ENCODE measurements at places on chromosomes 4 and X.
A peak's percentile ranks its signal among the peaks of the same experiment; 100 is the strongest.

GRCh38 chr4:153905231-153905630 lies 116.3 kb upstream of the SFRP2 start:
- no peak for DNase-seq

DNA sequence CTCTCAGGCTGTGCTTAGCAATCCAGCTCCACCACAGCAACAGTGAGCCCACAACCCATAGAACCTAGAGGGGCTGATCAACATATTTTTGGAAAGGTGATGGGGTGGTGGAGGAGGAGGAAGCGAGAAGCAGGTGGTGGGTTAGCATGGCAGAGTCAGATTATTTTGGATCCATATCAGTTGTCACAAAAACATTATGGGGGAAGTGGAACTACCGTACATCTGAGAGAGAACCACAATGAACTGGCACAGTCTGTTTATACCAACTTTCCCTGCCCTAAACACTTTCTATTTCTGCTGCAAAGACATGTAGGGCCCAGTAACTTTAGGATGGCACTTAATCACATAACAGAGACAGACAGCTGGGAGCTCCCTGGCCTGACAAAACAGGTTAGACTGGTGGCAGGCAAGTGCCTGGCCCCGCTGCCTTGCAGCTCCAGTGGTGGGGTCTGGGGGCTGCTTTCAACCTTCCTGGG lies 4.3 kb downstream of the SLC9A7 start:
- DNase-seq, result no peak

DNA sequence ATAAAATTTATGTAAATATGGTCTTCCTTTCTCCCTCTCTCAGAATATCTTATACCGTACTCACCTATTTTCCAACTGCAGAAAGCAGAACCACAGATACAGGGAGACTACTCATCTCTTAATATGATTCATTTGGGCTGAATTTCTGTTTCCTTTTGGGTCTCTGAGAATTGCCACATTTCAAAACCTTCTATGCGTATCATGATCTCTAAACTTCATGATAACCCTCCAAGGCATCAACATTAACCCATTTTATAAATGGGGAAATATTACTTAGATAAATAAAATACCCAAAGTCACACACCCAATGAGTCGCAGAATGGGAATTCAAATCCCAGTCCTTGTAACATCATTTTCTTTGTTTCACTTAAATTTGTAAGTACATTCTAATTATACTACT lies 16.6 kb upstream of the PRDM8 start:
- no peak for DNase-seq

- no peak for DNase-seq
These were observed 22.7 kb upstream of the YTHDC1 start for GRCh38 chr4:68372588-68372987.

DNA sequence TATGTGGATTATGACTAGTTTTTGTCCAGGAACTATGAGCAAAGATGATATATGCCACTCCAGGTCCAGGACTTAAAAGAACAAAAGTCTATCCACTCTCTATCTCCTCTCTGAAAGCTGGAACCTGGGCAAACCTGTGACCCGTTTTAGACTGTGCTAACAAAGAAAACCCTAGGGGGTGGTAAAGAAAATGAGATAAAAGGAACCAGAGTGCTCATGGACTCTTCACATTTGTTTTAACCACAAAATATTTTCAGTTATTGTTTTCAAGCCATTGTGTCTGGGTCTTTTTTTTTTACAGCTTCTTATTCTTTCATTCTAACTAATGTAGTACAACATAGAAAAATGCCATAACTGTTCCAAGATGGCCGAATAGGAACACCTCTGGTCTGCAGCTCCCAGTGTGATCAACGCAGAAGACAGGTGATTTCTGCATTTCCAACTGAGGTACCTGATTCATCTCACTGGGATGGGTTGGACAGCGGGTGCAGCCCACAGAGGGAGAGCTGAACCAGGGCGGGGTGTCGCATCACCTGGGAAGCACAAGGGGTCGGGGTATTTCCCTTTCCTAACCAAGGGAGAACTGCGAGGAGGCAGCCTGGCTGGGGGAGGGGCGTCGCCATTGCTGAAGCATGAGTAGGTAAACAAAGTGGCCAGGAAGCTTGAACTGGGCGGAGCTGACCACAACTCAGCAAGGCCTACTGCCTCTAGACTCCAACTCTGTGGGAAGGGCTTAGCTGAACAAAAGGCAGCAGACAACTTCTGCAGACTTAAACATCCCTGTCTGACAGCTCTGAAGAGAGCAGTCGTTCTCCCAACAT lies 45.1 kb downstream of the CHM start:
- no peak for DNase-seq

GRCh38 chrX:7972586-7972985 lies 45.4 kb upstream of the PNPLA4 start:
- DNase-seq, result no peak

GRCh38 chr4:61173799-61174198 lies 26.3 kb upstream of the ADGRL3 start:
- DNase-seq, result no peak

- DNase-seq, result no peak
These were observed 57.3 kb upstream of the SHISA3 start for GRCh38 chr4:42339935-42340406.

DNA sequence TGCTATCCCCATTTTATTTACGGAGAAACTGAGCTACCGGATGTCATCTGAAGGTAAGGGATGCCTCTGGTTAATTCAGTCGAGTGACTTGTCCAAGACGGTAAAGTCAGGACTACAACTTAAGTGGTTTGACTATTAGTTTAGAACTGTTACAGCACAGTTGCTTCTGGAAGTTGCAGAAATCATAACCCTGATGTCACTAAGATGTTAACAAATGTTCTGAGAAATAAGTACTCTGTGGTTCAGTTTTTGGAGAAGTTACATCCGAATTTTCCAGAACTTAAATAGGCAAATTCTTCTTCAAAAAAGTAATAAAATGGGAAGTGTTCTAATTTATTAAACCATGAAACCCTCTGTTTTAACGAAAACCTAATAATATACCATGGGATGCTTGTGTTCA lies 3.1 kb downstream of the PPA2 start:
- DNase-seq, result no peak

DNA sequence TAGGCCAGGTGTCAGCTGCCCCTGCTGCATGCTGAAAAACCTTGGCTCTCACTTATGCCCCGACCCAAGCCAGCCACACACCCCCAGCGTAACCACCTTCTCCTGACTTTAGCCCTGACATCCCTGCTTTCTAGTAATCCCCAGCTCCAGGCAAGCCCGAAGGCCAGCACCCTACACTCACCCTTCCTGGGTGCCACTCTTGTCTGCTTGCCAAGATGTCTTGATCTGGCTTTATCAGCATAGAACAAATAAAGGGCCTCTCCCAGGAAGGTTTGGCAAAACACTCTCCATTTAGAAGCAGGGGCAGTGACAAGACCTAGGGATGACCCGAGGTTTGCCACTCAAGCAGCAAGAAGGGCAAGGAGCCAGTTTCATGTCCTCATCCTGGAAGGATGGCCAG lies 6.8 kb upstream of the MAP9 start:
- DNase-seq, result no peak

DNA sequence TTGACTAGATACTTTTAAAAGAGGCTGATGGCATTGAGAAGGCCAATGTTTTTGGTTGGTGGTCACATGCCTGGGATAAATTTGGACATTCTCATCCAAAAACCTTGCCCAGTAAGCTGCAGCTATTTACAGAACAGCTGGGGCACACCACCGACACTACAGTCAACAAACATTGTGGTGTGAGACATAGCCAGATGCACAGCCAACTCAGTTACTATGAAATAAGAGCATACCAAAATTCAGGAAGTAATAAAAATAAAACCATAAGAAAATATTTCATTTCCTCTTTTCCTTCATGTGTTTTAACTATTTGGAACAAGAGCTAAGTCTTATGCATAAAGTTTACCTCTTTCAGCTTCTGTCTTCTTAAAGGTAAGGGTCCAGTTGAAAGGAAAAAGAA lies 8.8 kb downstream of the PPM1K start:
- no peak for DNase-seq

DNA sequence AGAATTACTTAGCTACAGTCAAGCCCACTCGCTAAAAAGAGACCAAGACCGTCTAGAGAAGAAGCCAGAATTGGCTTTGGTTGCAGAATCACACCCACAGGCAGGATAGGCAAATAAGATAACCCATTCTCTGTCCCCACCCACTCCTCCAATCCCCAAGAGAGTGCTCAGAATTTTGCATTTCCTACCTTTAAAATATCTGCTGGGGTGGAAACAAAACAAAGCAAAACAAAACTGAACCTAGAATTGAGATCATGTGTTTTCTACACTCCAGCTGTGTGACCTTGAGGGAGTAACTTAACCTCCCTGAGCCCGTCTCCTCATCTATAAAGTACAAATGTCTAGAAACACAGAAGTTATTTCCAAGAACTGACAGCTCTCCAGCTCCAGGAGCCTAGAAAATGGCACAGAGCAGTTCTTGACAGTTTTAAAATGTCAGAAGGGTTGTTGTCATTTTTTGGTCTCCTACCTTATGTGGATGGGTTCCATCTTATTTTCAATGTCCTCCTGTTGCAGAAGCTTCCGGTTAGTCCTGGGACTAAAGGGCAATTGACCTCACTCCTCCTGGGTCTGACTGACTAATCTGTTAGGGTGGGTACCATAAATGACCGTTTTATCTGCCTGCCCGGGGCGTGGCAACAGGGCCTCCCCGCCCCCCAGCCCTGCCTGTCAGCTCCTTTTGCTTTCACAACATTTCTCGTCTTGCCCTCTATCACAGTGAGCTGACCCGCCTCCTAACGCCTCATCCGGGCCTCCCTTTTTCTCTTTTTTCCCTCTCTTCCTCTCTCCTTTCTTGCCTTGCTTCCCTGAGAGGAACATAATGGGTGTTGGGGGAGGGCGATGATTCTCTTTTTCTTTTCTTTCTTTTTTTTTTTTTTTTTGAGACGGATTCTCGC lies 114.0 kb downstream of the RBM47 start:
- peak; percentile 42 for DNase-seq

DNA sequence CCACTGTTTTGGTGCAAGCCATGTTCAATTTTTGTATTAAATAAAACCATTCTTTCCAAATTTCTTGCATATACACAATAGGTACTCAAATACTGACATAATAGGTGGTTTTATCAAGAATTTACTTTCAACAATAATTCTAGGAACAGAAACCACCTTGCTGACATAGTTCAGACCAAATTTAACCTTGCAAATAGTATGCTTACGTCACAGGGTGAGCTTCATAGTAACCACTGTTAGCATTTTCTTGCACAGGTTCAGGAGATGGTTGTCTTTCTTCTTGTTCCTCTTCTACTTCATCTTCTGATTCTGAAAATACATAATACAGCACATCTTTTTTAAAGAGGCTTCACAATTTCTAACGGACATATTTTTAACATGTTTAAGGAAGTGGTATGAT lies 17.6 kb downstream of the G3BP2 start:
- DNase-seq, result no peak

GRCh38 chrX:121639781-121640180 lies 592.4 kb downstream of the GLUD2 start:
- no peak for DNase-seq

GRCh38 chr4:70392057-70392776 lies 5.5 kb upstream of the OPRPN start:
- no peak for DNase-seq

DNA sequence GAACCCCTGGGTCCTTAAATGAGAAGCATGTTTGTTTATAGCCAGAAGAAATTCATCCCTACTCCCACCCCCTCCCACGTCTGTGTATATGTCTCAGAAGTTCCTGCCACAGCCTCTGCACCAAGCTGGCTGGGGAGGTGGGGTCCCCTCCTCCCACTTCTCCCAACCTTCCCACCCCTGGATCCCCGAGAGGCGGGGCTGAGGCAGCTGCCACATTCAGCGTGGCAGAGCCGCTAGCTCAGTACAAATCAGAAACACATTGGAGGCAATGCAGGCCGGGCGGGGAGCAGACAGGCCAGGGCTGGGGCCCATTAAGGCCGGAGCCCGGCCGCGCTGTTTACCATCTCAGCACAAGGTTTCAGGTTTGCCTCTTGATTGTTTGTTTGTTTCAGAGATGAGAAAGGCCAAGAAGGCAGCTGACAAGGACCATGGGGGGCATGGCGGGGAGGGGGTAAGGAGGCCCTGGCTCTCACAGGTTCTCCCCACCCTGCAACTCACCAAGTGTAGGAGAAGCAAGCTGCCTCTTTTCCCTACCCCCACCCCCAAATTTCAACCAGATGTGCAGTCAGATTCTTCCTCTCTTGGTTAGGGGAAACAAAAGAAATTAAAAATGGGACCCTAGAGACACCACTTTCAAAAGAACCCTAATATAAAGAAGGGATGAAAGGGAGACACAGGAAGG lies 22.3 kb downstream of the PJA1 start:
- DNase-seq, result no peak

DNA sequence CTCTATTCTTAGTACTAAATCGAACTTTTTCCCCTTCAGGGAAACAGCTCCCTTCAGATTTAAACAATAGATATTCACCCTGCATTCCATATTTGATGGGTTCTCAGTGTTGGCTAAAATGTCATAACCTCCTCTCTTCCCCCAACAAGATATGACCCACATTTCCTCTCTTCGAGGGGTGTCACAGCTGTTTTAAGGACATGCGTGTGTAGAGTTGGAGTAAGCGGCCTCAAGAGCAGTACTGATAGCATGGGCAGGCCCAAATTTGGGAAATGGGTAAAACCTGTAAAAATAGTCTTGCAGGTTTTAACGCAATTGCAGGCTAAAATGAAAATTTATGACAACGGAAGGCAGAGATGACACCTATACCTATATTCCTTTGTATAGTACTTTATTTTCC lies 28.7 kb downstream of the SAT1 start:
- DNase-seq, result no peak

- DNase-seq, result no peak
These were observed 24.8 kb downstream of the RTL9 start for GRCh38 chrX:110383414-110383813.

DNA sequence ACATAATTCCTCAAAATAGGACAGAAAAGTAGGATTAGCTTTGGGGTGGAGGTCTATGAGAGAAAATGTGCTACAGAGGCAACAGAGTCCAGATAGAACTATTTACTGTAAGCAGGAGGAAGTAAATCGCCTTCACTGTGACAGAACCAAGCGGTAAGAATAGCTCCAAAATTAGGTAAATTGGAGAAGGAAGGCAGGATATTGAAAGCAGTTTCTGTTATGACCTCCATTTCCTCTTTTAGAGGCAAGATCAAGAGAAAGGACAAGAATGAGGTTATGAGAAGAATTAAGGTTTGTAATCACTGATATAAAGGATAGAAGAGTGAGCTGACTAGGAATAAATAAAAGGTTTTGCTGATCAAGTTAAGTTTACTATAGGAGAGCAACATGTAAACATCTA lies 44.1 kb upstream of the NEUROG2 start:
- no peak for DNase-seq

GRCh38 chr4:8281519-8282133 lies 12.1 kb downstream of the HTRA3 start:
- no peak for DNase-seq

- DNase-seq, result no peak
These were observed 42.6 kb downstream of the SHROOM4 start for GRCh38 chrX:50771382-50771781.

GRCh38 chrX:150896632-150897031 lies 1.8 kb downstream of the CD99L2 start:
- DNase-seq, result no peak

All from right kidney (tissue), 9 donors.